ENCODE measurements at places on chromosomes 7 and 10.
A peak's percentile ranks its signal among the peaks of the same experiment; 100 is the strongest.

DNA sequence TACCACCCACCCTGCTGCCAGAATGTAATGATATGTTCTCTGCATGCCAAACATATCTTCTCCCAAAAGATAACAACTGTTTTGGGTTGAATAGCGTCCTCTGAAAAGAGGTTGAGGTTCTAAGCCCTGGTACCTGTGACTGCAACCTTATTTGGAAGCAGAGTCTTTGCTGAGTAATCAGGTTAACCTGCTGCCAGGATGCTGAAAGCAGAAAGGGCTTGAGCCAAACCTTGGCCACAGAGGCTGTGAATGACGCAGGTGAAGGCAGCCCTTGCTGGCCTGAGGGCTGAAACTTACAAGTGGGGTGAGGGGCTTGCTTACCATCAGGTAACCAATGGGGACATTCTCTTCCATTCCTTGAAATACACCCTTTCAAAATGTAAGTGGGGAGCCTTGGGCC lies 151.8 kb upstream of the RHEB start:
- DNase-seq = no peak

GRCh38 chr10:61262486-61263261 lies 190.5 kb downstream of the TMEM26 start:
- peak; percentile 46 for DNase-seq

GRCh38 chr7:151239837-151240459 lies 7.7 kb downstream of the CHPF2 start:
- DNase-seq = no peak

- no peak for DNase-seq
Observed at GRCh38 chr7:152105205-152105604, 79.7 kb downstream of the GALNT11 start.

GRCh38 chr7:123070702-123071286 lies 75.3 kb upstream of the TAS2R16 start:
- no peak for DNase-seq

- no peak for DNase-seq
Observed at GRCh38 chr7:14147532-14147931, 158.1 kb upstream of the ETV1 start.

- DNase-seq = no peak
Observed at GRCh38 chr7:156944876-156945275, 4.6 kb upstream of the NOM1 start.

GRCh38 chr7:1553512-1554210 lies 2.3 kb downstream of the TMEM184A start:
- DNase-seq = no peak

DNA sequence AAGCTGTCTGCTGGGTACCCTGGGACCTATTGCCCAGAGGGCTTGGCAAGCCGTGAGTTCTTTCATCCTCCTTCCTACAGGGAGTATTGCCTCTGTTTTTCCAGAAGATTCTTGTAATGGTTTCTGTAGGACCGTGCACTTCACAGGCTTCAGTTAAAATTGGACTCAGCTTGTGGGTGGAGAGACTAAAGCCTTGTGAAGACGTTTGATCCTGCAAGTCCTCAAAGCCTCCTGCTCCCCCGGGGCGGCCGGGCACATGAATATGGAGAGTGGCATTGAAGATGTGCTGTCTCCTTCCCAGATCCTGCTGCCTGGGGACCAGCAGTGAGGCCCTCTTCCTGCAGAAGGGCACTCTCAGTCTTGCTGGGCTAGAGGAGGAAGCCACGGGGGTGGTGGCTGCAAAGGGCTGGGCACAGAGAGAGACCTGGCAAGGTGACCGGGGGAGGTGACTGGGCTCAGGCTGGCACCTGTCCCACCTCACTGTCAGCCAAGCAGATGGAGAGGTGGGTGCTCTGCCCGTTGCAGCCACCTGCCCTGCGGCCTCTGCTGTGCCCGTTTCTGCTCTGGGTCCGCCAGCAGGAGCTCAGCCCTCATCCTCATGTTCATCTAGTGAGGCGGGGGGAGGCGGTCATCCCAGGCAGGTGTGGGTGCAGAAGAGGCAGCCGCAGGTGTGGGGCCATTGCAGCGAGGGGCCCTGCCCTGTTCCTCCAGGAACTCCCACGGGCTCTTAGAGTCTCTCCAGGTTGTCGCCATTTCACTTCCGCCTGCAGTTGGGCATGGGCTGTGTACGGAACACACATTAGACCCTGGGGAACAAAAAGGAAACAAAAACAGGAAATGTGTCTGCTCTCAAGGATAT lies 55.7 kb downstream of the TMEM209 start:
- no peak for DNase-seq

DNA sequence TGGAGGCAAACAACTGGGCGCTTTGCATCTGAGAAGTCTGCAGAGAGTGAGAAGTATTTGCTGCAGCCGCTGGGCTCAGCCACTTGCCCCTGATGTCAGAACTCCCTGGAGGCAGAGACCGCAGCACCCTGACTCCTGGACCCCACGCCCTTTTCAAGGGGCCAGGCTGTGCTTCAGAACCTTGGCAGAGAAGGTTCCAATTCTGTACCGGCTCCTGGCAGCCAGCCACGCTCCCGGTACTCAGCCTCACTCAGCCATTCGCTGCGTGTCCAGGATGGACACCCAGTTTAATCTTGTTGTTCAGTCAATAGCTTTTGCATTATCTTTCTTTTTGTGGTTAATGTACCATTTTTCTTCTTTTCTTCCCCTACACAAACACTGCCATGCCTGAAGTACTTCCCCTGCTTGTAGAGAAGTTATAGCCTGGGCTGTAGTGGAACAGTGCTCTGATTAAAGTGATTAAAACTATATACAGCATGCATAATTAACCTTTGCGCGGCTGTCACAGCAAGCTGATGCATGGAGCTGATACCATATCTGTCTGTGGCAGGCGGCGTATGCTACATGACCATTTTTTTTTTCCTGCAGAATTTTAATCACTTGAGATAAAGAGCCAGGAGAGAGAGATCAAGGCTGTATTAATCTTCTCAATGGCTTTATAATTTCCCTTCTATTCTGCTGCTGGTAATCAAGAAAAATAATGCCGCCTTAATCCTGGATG lies 578.5 kb downstream of the SDK1 start:
- no peak for DNase-seq

Measured in GM04503 (cell line).